ENCODE measurements at places on chromosomes 5 and 9.

- DNase-seq: no peak
Observed at GRCh38 chr5:143174714-143175398, 228.6 kb downstream of the NR3C1 start.

DNA sequence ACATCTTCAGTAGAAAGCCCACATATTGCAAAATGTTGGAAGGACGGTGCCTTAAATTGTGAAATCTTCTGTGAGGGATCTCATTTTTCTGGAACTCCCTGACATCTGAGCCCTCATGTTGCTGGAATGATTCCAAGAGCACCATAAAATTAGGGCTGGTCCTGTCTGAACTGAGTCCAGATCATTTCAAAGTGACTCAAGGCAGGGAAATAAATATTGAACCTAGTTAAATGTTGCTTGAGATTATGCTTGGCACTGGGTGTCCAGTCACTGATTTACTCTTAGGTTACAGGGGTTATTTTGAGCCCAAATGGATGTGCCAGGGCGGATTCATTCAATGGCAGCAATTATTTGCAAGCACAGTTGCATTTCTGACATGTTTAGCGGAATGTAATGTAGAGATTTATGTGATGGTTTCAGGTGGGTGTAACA is 437.0 kb downstream of the PIK3R1 start:
- DNase-seq: peak; percentile 85

GRCh38 chr9:108483676-108484075 is 372.1 kb downstream of the ACTL7B start:
- no peak for DNase-seq

DNA sequence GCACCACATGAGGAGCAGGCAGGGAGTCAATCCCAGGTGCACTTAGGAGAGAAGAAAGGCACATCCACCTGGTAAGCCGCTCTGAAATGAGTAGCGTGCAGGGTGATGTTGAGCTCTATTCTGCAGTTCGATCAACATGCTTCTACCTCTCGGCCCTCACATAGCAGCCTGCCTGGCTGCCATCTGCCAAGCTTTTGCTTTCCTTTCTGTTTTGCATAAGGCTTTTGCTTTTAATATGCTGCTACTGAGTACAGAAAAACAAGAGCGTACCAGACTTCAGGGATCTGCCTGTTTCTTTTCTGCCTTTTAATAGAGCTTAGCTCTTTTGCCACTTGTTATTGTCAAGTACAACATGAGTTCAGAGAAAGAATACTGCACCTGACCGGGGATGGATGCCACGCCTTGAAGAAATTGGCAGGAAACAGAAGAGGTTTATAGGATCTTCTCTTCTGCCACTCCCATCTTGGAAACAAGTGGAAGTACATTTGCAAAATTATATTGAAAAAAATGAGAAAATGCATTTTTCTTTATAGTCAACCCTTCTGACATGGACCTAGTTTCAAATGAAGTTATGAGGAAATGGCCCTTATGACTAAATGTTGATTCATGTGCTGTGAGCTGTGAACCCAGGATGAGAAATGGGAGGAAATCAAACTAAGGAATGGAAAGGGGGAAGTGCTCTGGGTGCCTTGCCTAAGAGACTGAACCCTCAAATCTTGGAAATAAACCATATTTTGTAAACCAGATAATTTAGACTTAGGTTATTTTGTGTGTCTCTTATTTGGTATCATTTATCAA is 4.0 kb upstream of the FCHO2 start:
- DNase-seq: peak; percentile 44

DNA sequence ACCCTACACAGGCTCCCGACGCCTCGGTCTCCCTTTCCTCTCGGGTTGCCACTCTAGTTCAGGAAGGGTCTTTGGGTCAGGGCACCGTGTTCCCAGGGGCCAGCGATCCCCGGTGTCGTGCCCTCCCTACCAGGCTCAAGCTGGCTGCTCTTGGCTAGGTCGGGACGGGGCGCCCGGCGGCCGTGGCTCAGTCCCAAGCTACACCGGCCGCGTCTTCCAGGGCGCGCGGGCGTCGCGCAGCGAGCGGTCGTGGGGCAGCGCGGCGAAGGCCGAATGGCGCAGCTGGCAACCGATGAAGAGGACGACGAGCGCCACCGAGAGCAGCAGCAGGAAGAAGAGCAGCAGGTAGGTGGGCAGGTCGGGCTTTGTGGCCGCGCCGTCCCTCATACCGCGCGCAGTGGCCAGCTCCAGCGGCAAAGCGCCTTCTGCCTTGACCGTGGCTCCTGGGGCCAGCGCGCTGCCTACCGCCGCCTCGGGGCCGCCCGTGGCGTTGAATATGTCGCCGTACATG is 892 bp downstream of the SMIM32 start:
- no peak for DNase-seq

GRCh38 chr9:104836235-104836634 is 72.3 kb downstream of the NIPSNAP3B start:
- peak; percentile 24 for DNase-seq

- DNase-seq: no peak
Observed at GRCh38 chr9:28926306-28926705, 1353.0 kb upstream of the C9orf72 start.

DNA sequence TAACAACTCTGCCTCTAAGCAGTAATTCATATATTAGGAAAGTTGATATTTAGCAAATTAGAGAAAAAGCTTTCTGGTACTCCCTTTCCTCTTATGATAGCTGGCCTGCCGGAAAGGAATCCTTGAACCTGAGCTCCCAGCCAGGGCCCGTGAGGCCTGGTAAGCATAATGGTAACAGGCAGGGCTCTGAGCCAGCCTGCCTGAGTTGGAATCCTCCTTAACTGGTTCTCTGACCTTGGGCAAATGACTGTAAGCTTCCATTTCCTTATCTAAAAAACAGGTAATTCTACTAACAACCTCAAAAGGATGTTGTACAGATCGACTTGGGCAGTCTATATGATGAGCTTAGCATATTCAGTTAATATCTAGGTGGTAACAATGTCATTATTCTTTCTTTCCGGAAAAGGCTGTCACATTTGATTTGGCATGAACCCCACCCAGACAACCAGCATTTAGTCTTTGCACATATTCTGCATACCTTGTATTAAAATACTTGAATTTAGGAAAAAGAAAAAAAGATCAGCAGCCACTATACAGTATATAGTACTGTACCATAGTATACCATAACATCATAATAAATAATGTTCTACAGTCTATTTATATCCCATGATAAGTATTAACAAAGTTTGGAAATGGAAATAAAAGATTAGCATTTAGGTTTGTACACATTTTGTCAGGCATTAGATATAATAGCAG is 55.7 kb upstream of the MAP3K1 start:
- no peak for DNase-seq

- peak; percentile 96 for DNase-seq
Observed at GRCh38 chr5:78677777-78678668, 29.5 kb upstream of the LHFPL2 start.

DNA sequence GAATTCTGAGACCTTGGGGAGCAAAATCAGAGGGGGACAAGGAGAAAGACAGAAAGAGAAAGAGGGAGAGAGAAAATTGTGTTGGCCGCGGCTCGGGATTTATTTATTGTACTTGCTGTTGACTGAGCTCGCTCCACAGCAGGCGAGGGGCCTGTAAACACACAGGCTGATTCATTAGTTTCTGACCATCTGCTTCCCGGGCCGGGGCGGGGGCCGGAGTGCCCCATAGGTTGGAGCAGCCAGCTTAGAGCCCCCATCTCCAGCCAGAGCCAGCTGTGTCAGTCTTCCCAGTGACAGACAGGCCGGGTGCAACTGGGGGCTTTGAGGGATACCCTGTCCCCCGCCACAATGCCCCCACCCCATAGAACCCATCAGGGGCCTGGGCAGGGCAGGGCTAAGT is 30.9 kb downstream of the NTNG2 start:
- no peak for DNase-seq

GRCh38 chr9:97571664-97572063 is 61.5 kb downstream of the TSTD2 start:
- DNase-seq: no peak

DNA sequence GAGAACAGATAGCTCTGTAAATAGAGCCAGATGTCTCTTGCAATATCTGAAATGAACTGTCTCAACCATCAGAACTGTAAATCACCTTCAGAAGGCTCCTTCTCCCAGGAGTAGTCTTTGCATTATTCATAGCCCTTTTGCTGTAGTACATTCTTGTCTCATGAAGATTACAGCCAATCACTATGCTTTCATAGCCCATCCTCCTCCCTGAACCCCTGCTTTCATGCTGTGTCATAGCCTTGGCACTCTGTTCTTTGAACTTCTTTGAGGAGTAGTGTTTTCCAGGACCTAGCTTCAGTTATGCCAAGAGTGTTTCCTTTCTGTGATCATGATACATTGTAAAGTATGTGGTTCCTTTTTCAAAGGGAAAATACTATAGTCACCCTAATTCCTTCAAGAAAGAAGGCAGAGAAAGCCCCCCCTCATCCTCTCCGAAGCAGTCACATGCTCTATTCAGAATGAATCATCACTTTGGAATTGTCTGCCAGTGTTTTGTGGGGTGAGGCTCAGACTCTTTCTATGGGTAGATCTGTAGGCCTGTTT is 61.1 kb downstream of the GRIA1 start:
- DNase-seq: peak; percentile 98

DNA sequence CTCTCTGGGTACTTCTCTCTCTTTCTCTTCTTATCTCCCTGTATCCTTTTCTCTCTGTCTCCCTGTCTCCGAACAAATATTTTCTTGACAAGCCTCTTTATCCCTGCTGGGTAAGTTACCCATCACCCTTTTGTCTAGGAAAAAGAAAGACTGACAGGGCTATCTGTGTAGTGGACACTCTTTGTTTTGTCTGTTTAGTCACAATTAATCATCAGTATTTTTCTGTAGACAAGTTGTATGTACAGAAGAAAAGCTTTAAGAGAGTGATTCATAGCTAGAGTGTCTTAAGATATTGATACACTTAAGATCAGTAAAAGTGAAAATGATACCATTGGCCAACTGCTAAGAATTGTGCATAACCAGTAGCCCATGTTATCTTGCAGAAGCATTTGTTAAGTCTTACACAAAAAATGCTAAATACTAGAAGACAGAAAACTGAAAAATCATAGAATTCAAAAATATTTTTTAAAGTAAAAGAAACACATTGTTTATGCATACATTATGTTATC is 1043.8 kb upstream of the EDIL3 start:
- DNase-seq: no peak

- DNase-seq: no peak
Observed at GRCh38 chr9:131668057-131668438, 71.8 kb downstream of the RAPGEF1 start.

DNA sequence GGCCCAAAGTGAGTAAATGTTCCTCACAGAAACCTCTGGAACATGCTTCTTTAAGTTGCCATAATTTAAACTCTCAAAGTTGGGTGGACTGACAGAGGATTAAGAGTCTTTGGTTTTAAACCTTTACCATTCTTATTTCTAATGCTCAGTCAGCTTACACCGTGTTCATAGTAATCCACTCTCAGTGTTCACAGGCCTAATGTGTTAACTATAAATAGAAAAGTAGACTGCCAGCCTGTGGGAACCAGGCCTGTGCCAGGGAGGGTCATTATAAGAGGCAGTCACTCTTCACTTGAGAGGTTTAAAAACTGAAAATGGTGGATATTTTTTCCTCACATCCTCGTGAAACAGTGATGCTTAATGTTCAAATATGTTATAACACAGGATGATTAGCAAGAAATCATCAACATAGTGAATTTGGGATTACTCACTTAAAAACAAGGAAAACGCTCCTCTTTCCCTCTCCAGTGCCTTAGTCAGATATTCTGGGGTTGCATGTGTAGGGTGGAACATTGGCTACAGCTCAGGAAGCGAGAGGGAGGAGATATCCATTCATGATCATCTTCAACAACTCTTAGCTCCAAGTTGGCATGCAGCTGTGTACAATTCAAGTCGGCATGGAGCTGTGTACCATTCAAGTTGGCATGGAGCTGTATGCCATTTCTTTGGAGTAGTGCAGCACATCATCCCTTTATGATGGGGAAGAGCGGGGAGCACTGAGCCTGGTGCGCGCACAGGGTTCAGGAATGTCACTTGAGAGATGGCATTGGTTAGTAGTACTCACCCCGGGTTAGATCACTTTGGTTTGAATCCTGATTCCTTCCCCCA is 65.8 kb downstream of the KIAA1958 start:
- DNase-seq: no peak

GRCh38 chr5:37757980-37758582 is 81.8 kb downstream of the GDNF start:
- no peak for DNase-seq

DNA sequence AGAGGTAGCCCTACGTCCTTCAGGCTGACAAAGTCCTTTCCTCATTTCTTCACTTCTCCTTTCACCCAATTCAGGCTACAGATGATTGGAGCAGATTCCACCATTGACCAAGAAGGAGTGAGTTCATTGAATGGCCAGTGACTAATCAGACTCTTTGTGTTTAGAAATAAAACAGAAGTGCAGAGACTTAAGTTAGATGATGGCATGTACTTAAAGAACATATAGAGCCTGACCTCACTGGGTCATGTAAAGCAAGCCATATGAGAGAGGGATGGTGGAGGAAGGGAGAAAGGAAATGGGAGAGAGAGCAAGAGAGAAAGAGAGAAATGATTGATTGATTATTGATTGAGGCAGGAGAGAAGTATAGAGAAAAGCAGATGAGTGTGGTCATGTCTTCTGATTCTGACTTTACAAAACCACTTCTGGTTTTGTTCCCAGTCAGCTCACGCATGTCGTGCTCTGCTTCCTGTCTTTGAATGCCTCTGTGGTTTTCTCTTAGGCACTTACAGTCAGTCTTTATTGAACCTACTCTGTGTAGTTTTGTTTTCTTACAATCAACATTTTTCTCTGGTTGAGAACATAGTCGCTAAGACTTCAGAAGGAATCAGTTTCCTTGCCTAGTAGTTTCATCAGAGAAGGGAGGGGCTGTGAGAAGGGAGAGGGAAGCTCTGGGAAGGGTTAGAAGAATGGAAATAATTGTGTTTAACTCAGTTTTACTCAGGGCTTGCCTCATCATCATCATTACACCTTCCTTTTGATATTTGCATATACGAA is 149.2 kb upstream of the KLF9 start:
- DNase-seq: peak; percentile 67

DNA sequence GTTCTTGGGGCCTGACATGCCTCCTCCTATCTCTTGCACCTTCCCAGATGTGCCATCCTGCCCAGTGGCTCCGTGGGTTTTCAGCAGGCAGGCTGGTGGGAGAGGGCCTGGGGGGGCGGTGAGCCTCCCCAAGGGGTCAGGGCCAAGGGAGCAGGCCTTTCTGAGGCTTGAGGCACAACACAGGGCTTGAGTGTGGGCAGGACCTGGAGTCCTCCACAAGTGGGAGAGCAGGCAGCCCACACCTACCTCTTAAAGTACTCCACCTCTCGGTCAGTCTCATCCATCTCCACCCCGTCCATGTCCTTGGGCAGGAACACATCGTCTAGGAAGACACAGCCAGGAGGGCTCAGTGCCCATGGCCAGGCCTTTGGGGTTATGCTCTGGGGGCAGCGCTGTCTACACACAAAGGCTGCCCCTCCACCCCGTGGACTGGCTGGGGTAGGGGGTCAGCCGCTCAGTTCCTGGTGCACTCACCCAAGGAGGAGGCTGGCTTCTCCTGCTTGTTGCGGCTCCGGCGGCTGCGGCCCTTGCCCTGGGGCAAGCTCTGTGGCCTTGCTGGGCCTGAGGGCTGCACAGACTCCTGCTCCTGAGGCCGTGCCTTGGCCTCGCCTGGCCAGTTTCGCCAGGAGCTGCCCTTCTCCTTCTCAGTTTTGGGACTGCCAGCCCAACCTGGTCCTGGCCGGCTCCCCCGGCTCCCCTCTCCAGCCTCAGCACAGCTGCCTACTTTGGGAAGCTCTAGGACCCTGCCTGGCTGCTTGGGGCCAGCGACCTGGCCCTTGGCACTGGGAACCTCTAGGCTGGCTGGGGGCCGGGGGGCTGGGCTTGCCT is 7.2 kb upstream of the DDX41 start:
- DNase-seq: no peak

- DNase-seq: no peak
Observed at GRCh38 chr5:157006262-157006661, 43.2 kb upstream of the TIMD4 start.

GRCh38 chr9:98472216-98472615 is 216.8 kb upstream of the TBC1D2 start:
- DNase-seq: no peak
